ENCODE measurements at places on chromosomes 4 and X.

- no peak for DNase-seq
These were observed 39.8 kb downstream of the GRIA3 start for GRCh38 chrX:123223859-123224258.

GRCh38 chr4:182812916-182813315 is 104.3 kb downstream of the DCTD start:
- DNase-seq: no peak

- no peak for DNase-seq
These were observed 33.7 kb upstream of the STAG2 start for GRCh38 chrX:123927845-123928244.

- DNase-seq: peak; percentile 66
These were observed 112.0 kb upstream of the TBL1X start for GRCh38 chrX:9352694-9353411.

DNA sequence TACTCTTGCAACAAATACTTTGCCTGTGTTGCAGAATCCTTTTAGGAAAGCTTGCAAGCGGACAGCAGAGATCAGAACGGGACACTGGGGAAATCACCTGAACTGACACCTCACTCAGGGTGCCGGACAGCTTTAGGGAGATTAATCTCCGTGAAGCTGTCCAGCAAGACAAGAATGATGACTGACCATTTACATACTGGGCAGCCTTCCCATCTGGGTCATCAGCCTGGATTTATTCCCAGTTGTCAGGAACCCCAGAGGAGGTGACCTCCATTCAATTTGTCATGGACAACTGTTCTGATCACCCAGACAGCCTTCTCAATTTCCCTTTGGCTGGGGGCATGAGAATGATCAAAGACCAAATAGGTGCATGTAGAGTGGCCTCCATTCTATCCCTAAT is 93.0 kb upstream of the EGFL6 start:
- no peak for DNase-seq

DNA sequence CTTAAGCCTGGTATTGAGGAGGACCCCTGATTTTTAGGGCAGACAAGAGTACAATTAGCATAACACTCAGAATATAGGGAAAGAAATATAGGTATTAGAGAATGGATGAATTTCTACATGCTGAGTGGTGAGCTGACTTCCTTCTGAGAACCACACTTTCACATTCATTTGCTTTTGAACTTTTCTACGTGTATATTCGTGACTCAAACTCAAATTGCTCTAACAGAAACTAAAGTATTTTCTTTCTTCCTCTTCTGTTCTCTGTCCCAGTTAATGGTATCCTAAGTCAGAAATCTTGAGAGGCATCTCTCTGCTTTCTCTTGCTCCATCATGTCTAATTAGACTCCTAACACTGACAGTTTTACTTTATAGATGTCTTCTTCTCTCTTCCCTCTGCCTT is 103.2 kb upstream of the CITED1 start:
- DNase-seq: no peak

DNA sequence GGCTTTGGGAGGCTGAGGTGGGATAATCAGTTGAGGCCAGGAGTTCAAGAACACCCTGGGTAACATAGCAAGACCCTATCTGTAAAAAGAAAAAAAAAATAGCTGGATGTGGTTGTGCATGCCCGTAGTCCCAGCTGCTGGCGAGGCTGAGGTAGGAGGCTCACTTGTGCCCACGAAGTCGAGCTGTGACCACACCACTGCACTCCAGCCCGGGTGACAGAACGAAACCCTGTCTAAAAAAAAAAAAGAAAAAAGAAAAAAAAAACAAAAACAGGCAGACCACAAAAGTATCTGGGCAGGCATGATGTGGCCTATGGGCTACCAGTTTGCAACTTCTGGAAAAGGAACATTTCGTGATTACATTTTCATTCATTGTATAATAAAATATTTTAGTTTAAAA is 38.1 kb upstream of the RASGEF1B start:
- no peak for DNase-seq

- DNase-seq: no peak
These were observed 14.6 kb downstream of the ZNF718 start for GRCh38 chr4:138935-139334.

Measured in iris pigment epithelial cell (primary cell).